ENCODE measurements at places on chromosomes 12 and 14.

DNA sequence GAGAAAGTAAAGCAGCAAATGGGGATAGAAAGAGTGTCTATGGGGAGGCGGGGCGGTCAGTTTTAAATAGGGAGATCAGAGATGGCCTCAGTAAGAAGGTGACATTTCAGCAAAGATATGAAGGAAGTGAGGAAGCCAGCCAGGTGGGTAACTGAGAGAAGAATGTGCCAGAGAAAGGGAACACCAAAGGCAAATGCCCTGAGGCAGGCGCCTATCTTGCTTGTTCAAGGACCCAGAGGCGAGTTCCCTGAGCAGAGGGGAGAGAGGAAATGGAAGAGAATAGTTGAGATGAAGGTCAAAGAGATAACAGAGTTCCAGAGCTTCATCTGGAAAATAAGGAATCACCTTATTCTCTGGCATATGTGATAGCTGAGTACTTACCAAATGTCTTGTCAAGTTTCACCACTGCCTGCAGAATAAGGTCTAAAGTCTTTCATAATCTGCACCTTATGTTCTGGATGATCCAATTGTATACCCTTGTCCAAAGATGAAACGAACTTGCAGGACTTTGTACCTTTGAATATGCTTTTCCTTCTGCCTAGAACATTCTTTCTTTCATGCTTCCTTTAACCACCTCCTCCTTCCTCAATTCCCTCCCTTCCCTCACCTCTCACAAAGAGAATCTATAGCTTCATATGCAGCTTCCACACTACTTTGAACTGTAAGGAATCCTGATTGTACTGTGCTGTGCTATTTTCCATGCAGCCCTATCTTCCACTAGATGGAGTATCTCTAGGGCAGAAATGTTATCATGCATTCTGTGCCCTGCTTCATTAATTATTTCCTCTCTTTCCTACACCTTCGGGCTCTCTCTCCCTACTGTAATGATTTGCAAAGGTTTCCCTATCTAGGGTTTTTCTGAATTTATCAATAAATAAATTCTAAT, 38.5 kb downstream of the GNPTAB start:
- no peaks in the 10 kb centered on the region for H3K4me1 ChIP-seq
- no peak overlapping the region for H3K4me3 ChIP-seq
- H3K27ac ChIP-seq = no peak overlapping the region
- no peaks in the 10 kb centered on the region for H3K36me3 ChIP-seq

GRCh38 chr12:93722835-93723567, 45.8 kb downstream of the CRADD start:
- H3K27me3 ChIP-seq = no peaks in the 10 kb centered on the region
- no peak overlapping the region for H3K4me3 ChIP-seq
- peaks cover 16% of the 10 kb centered on the region for H3K4me1 ChIP-seq
- no peak overlapping the region for H3K27ac ChIP-seq
- no peaks in the 10 kb centered on the region for H3K36me3 ChIP-seq
- DNase-seq = no peak

DNA sequence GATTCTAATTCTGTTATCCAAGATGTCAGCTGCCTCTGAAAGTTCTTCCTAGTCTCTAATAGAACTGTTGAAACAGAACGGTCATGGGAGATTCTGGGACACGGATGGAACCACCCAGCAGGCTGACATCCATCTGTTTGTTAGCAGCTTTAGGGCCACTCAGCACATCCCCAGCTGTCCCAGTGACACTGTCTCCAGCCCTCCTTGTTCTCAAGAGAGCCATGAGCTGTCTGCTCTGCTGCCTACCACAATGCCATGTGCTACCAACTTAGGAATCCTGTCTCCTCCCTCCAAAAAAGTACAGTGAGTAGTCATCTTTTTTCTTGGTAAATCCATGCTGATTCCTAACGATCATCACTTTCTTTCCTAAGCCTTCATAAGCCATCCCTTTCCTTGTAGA, 130.5 kb downstream of the ZFP36L1 start:
- peaks cover 60% of the 10 kb centered on the region for H3K4me1 ChIP-seq
- H3K27ac ChIP-seq = peak overlapping the region; percentile 88
- H3K27me3 ChIP-seq = no peaks in the 10 kb centered on the region
- H3K36me3 ChIP-seq = no peaks in the 10 kb centered on the region

DNA sequence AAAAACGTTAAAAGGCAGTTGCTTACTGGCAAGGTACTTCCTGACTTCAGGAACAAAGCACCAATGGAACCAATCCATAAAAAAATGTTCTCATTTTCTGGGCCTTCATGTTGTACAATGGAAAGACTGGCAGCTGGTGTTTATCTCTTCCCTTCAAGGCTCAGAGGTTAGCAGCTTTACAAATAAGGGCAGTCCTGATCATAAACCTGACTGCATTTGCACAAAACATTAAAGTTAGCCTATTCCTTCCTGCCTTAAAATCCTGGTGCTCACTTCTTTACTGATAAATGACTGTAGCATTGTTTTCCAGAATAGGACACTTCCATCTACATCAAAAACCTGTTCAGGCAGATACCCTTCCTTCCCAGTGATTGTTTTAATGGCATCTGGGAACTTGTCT, 19.2 kb downstream of the IL26 start:
- no peak overlapping the region for H3K4me3 ChIP-seq
- no peaks in the 10 kb centered on the region for H3K36me3 ChIP-seq
- no peaks in the 10 kb centered on the region for H3K27me3 ChIP-seq
- no peaks in the 10 kb centered on the region for H3K4me1 ChIP-seq

- DNase-seq = no peak
- no peak overlapping the region for H3K4me3 ChIP-seq
- H3K27me3 ChIP-seq = no peaks in the 10 kb centered on the region
- no peaks in the 10 kb centered on the region for H3K36me3 ChIP-seq
These were observed 265.8 kb upstream of the FLRT2 start for GRCh38 chr14:85263916-85264675.

DNA sequence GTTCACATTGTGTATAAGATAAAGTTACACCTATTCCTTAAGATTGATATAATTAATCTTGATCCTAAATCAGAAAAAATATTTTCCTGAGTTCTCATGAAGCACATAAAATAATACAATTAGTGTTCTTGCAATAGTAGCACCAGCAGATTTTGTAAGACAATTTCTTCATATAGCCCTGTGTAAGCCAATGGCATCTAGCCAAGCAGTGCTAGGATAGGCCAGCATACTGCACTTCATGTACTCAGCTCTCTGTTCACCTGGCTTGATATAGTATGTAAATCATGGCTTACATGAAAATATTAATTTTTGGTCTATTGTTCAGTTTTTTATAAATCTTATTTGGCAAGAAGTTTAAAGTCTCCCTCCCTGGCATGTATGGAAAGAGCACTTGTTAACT, 1.9 kb downstream of the KLRF2 start:
- no peaks in the 10 kb centered on the region for H3K27me3 ChIP-seq
- no peaks in the 10 kb centered on the region for H3K4me1 ChIP-seq
- DNase-seq = no peak
- H3K36me3 ChIP-seq = no peaks in the 10 kb centered on the region
- no peak overlapping the region for H3K27ac ChIP-seq

GRCh38 chr14:42541535-42542001, 934.9 kb downstream of the LRFN5 start:
- H3K4me1 ChIP-seq = no peaks in the 10 kb centered on the region
- H3K36me3 ChIP-seq = no peaks in the 10 kb centered on the region
- no peak overlapping the region for H3K27ac ChIP-seq
- DNase-seq = no peak
- no peaks in the 10 kb centered on the region for H3K27me3 ChIP-seq

GRCh38 chr12:80807640-80808288, 91.1 kb downstream of the MYF5 start:
- no peaks in the 10 kb centered on the region for H3K27me3 ChIP-seq
- no peaks in the 10 kb centered on the region for H3K36me3 ChIP-seq
- no peaks in the 10 kb centered on the region for H3K4me1 ChIP-seq
- DNase-seq = no peak
- no peak overlapping the region for H3K4me3 ChIP-seq

DNA sequence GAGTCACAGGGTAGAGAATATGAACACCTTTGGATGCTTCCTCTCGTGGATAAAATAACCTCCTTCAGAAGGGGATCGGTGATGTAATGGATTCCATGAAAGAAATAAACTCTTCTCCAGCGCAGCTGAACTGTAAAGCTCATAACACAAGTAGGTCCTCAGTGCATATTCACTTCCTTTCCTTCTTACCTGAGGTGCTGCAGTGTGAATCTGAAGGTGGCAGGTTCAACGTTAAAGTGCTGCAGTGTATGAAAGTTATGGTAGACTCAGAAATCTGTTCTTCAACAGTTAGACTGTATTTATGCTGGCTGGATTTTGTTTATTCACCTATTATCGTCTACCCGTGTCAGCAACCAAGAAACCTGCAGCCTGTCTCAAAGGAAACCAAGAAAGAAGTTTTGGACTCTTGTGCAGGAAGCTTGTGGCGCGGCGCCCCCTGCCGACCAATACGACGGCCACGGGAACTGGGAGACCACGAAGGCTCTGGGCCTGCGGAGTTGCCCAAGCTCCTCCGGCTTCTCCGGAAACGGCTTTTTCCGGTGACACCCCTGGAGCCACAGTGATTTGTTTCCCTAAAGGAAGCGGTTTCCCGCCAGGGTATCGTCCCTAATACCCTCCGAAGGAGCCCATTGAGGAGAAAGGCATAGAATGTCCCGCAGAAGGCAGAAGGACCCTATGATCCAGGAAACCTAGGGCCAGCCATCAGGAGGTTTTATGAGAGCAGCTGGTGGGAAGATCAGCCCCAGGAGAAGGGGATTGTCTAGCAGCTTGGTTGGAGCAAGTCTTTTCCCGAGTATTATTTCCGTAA, 17.6 kb upstream of the RNASE3 start:
- H3K4me3 ChIP-seq = peak overlapping the region; percentile 3
- H3K27me3 ChIP-seq = no peaks in the 10 kb centered on the region
- H3K27ac ChIP-seq = no peak overlapping the region

GRCh38 chr12:102879144-102879763, 37.8 kb downstream of the PAH start:
- no peak overlapping the region for H3K27ac ChIP-seq
- H3K36me3 ChIP-seq = no peaks in the 10 kb centered on the region
- no peaks in the 10 kb centered on the region for H3K27me3 ChIP-seq
- H3K4me3 ChIP-seq = no peak overlapping the region
- no peaks in the 10 kb centered on the region for H3K4me1 ChIP-seq

GRCh38 chr12:132211816-132212215, 67.6 kb downstream of the NOC4L start:
- H3K4me1 ChIP-seq = no peaks in the 10 kb centered on the region
- DNase-seq = no peak
- no peak overlapping the region for H3K27ac ChIP-seq
- H3K4me3 ChIP-seq = no peak overlapping the region
- H3K36me3 ChIP-seq = no peaks in the 10 kb centered on the region

DNA sequence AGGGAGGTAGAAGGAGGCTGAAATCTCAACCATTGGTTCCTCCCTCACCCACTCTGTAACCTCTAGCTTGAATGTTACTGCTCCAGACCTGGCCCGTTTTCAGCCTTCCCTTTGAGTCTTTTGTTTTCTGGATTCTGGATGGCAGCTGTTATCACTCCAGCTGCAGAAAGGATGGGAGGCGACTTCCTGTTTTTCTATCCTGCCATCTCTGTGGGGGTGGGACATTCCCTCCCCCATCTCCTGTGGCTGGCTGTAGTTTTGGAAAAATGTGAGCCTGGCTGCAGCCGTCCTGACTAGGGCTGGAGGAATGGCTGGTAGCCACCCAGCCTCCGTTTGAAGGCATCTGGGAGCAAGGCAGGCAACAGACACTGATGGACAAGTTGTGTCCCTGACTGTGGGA, 2.9 kb upstream of the PPFIBP1 start:
- H3K4me3 ChIP-seq = no peak overlapping the region
- H3K36me3 ChIP-seq = no peaks in the 10 kb centered on the region
- H3K4me1 ChIP-seq = no peaks in the 10 kb centered on the region
- H3K27ac ChIP-seq = peak overlapping the region; percentile 23
- no peaks in the 10 kb centered on the region for H3K27me3 ChIP-seq

- no peak overlapping the region for H3K4me3 ChIP-seq
- no peaks in the 10 kb centered on the region for H3K27me3 ChIP-seq
- no peaks in the 10 kb centered on the region for H3K36me3 ChIP-seq
- peaks cover 5% of the 10 kb centered on the region for H3K4me1 ChIP-seq
These were observed 1820.8 kb upstream of the FLRT2 start for GRCh38 chr14:83709116-83709515.

DNA sequence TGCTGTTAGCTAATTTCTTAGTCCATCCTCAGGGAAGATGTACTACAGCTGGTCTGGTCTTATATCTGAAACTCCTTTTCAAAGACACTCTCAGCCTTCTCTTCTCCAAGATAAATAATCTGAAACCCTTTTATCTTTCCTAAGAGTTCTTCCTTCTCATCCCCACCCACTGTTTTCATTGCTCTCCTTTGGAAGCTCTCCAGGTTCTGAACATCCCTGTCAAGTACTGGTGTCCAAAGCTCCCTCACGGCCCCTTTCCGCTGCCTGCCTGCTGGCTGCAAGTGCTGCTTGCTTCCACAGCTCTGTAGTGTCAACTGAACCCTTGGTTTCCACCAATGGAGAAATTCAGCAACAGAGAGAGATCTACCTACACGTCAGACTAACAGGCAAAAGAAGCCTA, 6.6 kb upstream of the SLC6A13 start:
- no peaks in the 10 kb centered on the region for H3K27me3 ChIP-seq
- H3K4me1 ChIP-seq = no peaks in the 10 kb centered on the region
- DNase-seq = no peak
- no peak overlapping the region for H3K4me3 ChIP-seq
- H3K27ac ChIP-seq = no peak overlapping the region
- H3K36me3 ChIP-seq = no peaks in the 10 kb centered on the region

- no peak overlapping the region for H3K4me3 ChIP-seq
- peak; percentile 40 for DNase-seq
- peaks cover 22% of the 10 kb centered on the region for H3K4me1 ChIP-seq
- peaks cover 66% of the 10 kb centered on the region for H3K36me3 ChIP-seq
- no peak overlapping the region for H3K27ac ChIP-seq
These were observed 72.4 kb downstream of the NT5DC3 start for GRCh38 chr12:103768467-103769123.

DNA sequence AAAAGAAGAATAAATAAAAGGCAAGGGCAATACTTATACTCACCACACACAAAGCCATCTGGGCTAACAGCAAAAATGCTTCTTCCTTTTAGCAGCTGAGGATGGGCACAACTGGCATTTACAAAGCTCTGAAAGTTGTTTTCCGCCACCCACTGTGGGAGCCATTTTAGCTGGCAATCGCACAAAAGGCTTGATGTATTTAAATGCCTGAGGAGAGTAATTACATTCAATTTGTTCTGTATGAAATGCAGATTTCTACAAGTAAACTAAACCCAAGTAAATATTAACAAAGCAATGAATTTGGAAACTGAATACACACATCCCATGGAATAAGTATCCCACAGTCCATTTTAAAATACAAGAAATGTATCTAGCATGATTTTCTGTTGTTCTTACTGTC, 37.5 kb downstream of the LRIG3 start:
- peak overlapping the region; percentile 20 for H3K27ac ChIP-seq
- peaks cover 34% of the 10 kb centered on the region for H3K36me3 ChIP-seq
- no peaks in the 10 kb centered on the region for H3K27me3 ChIP-seq
- H3K4me1 ChIP-seq = no peaks in the 10 kb centered on the region

DNA sequence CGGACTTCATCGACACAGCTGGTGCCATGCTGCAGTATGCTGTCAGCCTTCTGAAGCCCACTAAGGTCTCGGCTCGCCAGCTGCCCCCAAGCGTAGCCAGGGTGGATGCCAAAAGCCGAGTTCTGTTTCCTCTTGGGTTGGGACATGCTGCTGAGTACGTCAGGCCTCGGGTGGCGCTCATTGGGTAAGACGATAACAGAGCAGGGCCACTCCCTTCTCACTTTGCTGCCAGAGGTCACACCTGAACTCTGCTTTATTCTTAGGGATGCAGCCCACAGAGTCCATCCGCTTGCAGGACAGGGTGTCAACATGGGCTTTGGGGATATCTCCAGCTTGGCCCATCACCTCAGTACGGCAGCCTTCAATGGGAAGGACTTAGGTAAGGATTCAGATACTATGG, 11.1 kb downstream of the COQ6 start:
- H3K4me1 ChIP-seq = no peaks in the 10 kb centered on the region
- no peak overlapping the region for H3K27ac ChIP-seq
- H3K36me3 ChIP-seq = peaks cover 85% of the 10 kb centered on the region
- no peak for DNase-seq
- no peaks in the 10 kb centered on the region for H3K27me3 ChIP-seq
- no peak overlapping the region for H3K4me3 ChIP-seq

Data from sigmoid colon (tissue), 7 donors.